ENCODE measurements at places on chromosomes 2 and 18.

DNA sequence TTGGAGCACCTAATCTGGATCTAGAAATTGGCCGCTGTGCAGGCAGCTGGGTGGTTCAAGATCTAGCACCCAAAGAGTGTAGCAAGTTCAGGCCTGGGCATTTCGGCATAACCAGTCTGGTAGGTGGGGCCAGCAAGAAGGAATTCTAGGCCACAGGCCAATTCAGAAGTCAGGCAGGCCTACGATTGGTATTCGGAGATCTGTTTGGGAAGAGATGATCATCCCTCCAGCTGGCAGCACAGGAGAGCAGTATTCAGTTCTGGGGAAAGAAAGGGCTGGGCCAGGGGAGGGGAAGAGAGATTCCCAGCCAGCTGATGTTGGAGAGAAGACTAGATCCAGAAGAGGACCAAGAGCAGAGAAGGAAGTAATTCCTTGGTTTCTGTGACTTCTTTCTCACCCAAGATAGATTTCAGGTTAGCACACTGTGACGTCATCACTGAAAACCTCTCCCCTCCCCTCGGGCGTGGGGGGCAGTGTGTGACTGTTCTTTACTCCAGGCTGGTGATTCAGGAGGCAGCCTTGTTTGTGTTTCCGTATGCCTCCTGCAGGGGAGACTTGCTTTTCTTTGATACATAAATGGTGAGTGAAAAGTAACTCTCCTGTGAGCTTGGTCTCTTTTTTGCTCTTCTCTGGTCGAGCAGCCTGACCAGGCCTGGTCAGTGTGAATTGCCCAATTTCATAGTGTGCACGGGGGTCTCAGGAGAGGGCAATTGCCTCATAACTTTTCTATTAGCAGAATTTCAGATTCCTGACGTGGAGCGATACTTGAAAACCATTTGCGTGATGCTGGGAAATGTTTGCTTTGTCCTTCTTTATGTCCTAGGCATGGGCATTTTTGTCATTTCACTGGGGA lies 61.1 kb downstream of the MEIS1 start:
- DNase-seq: no peak

DNA sequence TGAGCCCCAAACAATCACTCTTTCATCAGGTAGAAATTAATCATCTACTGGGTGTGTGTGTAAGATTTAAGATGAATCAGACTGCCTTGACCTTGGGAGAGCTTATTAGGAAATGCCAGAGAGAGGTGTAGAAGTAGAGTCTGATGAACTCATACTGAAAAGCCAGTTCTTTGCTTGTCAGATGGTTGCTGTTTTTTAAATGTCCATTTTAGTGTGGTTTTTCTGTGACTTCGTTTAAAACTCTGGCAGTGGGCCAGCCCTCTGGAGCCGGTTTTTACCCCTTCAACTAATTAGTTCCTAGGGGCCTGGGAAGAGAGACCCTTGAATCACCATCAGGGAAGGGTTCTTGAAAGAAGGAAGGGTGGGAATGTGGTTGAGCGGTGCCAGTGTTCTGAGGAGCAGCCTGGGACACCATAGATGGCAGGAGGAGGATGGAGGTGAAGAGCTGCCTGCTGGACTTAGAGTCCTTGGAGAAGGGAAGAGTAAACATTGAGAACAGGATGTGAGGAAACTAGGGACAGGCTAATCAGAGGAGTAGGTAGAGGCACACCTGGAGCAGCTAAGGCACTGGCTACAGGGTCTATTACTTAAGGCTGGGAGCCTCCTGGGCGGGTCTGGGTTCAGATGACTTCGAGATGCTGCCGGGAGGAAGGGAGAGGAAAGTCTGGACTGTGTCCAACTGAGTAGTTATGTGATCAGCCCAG lies 66.1 kb downstream of the LRRFIP1 start:
- peak; percentile 71 for DNase-seq

GRCh38 chr2:120323214-120323613 lies 22.7 kb upstream of the INHBB start:
- DNase-seq: no peak

GRCh38 chr2:212610872-212611425 lies 72.3 kb upstream of the ERBB4 start:
- no peak for DNase-seq

DNA sequence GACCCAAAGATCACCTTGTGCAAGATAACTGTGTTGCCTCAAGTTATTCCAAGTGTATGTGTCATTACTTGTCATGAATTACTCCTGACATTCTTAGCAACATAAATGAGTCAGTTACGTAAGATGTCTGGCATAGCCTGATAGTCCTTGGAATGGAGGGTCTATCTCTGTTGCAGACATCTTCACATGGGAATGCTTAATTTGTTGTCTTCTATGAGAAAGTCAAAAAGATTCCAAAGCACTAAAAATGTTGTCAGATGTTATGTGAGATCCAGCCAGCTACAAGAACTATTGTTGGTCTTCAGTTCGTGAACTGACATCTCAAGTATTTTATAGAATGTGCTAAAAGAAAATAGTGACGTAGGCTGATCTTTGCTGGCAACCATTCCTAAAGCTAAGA lies 178.2 kb upstream of the RASGRP3 start:
- DNase-seq: no peak

DNA sequence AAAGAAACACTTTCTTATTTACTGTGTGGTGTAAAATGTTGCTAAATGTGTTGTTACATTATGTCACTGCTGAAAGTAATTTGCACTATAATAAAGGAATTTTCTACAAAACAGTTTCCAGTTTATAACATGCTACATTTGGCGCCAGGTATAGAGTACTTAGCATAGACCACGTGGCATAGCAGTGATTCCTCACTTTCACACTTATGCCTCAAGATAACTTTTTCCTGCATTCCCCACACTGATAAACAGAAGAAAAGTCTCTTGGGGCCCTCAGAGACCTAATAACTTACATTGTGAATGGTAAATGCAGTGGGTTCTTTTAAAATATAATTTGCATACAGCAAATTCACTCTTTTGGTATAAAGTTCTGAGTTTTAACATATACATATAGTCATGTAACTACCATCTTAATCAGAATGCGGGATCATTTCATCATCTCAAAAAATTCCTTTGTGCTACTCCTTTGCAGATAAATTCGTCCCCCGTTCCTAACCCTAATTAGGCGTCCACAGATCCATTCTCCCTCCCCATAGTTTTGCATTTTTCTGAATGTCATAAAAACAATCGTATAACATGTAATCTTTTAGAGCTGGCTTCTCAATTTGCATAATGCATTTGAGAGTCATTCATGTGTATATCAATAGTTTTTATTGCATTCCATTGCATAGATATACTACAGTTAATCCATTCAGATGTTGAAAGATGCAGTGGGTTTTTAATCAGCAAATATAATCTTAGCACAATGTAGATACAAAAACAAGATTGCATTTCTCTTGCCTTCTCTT lies 7.5 kb downstream of the LGALSL start:
- DNase-seq: no peak

- no peak for DNase-seq
Observed at GRCh38 chr18:74748809-74749208, 151.1 kb downstream of the ZNF407 start.

- no peak for DNase-seq
Observed at GRCh38 chr2:42036413-42036812, 11.4 kb upstream of the PKDCC start.

DNA sequence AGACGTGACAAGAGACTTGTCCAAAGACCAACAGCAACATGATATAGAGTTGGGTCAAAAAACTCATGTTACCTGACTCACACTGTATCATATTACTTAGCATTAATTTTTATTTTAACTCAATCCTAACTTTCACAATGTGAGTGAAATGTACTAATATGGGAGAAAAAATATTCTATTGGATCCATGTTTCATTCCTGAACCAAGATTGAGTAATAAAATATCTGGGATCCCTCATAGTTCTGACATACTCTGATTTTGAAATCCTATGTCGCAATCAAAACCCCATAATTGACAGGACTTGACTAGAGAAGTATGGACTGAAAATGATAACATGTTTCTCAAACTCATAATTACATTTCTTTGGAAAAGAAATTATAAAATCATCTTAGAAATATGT lies 190.4 kb downstream of the RIT2 start:
- DNase-seq: no peak

GRCh38 chr2:96207073-96207773 lies 1.4 kb downstream of the STARD7 start:
- DNase-seq: peak; percentile 32

- DNase-seq: no peak
Observed at GRCh38 chr18:58608216-58608615, 20.7 kb downstream of the ALPK2 start.

GRCh38 chr2:1407950-1408675 lies 5.2 kb upstream of the TPO start:
- no peak for DNase-seq

GRCh38 chr18:7824970-7825369 lies 257.9 kb downstream of the PTPRM start:
- peak; percentile 64 for DNase-seq

DNA sequence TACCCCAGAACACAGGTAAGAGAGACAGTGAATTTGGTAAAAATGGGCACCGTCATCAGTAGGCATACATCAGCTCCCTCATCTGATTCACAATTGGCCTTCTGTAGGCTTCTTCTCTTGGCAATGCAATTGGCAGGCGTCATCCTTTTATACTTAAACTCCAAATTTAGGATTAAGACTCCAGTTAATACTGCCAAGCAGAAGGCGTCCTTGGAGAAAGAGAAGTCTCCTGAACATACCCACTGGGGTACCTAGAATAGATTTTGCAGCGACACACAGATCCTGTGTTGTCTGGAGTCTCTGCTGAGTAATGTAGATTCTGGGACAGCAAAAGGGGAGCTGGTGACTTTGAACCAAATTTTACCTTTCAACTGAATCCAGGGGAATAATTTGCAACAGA lies 592 bp upstream of the METAP1D start:
- DNase-seq: no peak

DNA sequence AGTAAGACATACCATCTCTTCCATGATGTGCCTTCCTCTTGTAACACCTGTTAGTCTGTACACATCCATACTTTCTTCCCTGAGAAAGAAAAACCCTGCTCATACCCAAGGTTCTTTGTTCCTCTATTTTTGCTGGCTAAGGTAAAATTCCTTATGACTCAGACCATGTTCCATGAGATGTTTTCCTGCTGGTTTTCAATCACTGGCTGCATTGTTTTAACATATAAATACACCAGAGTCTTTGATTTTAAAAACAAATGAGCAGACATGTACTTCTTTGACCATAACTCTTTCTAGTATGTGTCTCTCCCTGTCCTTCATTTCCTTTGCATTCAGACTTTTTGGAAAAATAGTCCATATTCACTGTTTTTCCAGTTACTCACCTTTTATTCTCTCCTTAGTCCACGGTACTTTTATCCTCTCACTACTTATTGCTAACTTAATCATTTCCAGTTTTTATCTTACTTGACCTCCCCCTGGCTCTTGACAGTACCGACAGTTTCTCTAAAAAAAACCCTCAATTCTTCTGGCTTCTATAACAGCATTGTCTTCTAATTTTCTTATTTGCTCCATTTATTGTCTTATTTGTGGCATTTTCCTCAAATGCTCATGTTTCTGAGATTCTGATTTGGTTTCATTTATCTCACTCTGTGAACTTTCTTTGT lies 4.3 kb downstream of the VAPA start:
- DNase-seq: peak; percentile 68

DNA sequence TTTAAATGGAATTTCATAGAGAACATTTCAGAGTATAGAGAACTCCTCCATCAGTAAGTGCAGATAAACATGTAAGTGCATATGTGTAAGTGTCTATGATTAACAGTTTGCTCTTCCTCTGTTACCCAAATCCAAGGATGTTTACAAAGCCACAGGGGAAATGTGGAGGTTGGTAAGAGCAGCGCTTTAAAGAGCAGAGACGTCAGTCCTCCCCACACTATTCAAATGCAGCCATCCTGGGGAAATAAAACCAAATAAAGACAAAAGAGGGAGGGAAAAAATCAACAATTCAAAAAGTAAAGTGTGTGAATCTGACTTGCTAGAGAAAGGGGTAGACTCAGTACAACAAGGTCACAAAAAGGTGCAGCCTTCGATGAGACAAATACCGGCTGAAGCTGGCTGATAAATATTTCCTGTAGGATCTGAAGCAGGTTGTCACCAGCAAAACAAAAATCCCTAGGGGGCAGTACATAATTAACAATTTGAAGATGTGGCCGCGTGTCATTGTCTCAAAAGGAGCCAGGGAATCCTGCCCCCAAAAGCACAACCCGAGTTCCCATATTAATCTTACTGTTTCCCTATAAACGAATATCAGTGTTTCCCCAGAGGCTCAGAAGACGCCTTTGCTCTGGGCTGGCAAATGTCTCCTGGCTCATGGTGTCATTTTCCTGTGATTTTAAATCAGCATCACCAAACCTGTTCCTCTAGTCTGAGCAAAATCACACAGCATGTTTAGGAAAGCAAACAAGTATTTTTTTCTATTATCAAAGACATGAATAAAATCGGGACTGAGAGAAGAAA lies 216.5 kb downstream of the CDCA7 start:
- no peak for DNase-seq

DNA sequence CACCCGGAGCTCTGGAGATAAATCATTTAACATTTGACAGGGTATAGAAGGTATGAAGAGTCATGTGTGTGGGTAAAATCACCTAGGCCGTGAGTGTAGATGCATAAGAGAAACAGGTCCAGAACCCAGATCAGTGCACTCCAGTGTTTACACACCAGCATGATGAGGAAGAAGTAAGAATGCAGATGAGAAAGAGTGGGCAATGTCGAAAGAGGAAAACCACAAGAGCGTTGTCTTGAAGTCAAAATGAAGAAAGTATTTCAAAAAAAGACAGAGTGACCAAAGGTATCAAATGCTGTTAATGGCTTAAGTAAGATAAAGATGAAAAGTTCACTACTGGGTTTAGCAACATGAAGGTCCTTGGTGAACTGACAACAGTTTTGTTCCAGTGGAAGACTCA lies 32.0 kb upstream of the PLB1 start:
- DNase-seq: no peak

- DNase-seq: no peak
Observed at GRCh38 chr2:10274376-10274775, 28.3 kb upstream of the HPCAL1 start.

DNA sequence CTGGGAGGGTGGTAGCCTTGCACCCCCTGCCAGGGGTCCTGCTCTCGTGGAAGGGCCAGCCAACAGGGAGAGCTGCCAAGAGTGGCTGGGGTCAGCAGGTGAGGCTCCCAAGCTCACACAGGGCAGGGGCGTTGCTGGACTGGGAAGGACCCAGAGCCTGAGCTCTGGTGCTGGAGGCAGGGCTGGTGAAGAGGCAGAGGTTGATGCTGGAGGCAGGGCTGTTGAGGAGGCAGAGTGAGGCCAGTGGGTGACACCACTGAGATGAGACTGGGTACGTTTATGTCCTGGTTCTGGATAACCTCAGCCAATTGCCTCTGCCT lies 7.0 kb downstream of the ADRA2B start:
- no peak for DNase-seq

DNA sequence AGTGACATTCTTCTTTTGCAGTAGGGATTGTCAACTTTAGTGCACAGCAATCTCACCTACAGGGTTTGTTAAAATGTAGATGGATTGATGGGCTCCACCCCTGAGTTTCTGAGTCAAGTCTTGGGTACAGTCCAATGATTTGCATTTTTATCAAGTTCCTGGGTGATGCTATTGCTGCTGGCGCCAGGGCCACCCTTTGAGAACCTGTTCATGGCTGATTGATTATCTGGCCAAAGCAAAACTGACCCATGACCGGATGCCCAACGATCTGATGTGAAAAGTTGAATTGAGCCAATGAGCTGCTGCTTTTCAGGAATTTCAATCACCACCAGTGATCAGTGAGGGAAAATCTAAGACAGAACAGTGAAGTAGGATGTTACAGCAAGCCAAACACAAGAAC lies 675.3 kb downstream of the TMEM182 start:
- DNase-seq: no peak
